ENCODE measurements at places on chromosomes 11 and 22.

GRCh38 chr22:42078469-42079318 is 806 bp upstream of the SMDT1 start:
- DNase-seq: peak; percentile 45

DNA sequence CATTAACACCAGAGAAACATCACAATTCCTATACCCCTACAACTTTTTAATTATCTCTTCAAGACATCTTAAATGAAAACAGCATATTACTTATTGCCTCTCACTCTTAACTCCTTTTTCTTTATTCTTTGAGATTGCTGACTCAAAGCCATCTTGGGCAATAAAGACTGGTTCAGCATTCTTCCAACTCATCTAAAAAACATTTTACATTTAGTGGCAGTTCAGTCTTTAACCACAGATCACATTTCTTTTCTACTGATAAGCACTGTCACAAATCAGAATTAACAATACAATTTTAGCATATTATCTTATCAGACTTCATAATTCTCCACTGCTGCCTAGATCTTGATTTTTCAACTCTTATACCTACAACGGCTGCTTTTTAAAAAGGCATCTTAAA is 34.0 kb downstream of the SIK3 start:
- DNase-seq: peak; percentile 76

DNA sequence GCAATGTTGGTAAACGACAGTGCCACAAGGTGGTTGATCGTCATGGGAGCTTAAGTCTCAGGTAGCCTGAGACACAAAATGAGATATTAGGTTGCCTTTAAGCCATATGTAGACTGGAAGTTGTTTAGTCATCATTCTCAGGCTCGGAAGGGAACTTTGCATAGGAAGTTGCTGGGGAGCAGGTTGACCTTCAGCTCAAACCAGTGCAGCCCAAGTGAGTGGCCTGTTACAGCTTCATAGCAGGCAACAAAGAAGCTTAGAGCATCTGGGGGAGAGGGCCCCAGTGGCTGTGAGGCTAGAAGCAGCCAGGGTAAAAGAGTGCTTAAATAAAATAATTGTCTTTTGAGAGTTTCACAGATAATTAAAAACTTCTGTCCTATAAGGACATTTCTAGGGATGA is 404.0 kb downstream of the GUCY1A2 start:
- no peak for DNase-seq

DNA sequence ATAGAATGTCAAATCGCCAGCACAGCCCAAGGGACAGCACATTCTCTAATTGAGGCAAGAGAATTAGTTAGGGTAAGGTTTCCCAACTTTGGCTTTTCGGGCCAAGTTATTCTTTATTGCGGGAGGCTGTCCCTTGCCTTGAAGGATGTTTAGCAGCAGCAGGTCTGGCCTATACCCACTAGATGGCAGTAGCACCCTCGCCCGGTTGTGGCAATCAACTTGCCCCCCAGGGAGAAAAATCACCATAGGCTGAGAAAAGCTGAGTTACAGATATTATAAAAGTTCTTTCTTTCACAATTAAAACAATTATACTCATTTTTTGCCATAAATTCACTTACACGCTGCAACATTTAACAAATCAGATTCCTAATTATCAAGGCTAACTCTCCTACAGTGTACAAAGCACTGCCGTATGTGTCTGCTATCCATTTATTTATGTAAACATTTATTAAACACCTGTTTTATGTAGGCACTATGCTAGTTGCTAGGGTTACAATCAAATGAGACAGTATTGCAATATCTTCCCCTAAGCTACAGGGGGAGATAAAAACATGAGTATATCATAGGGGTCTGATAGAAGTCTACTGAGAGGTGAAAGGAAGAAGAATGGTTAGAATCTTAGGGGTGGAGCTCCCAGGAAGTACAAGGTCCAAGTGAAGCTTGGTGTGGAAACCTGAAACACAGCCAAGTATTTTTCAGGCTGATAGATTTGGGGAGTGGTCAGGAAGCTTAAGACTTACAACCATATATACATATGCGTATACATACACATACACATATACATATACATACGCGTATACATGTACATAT is 452.3 kb downstream of the RAB38 start:
- DNase-seq: peak; percentile 17

DNA sequence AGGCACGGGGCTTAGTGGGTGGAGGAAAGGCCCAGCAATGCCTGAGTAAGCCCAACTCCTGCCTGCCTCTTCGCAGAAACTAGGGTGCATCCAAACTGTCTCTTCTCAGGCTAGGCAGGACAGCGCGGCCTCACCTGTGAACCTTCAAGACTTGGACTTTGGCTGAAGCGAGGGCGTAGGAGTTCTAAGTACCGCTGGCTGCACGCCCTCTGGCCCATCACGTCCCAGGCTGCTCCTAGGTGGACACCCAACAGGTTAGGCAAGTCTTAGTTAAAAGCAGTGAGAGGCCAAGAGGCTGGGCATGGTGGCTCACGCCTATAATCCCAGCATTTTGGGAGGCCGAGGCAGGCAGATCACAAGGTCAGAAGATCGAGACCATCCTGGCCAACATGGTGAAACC is 1.8 kb upstream of the DDB2 start:
- no peak for DNase-seq

GRCh38 chr11:86696451-86696850 is 24.0 kb upstream of the ME3 start:
- no peak for DNase-seq

DNA sequence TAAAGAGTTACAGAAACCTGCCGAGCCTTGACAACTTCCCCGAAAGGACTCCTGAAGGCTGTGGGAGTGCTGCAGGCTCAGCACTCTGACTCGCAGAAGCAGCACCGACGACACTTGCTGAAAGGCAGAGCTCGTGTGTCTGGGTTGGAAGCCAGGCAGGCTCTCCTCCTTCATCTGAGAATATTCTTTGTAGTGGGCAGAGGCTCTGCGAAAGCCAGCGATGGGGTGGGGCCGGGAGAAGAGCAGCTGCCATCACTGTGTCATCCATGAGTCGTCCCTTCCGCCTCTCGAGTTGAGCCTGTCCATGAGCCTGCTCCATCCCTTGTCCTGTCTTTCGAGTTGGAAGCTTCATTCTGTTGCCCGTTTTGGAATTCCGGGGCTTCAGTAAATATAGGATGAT is 11.9 kb downstream of the GLB1L2 start:
- no peak for DNase-seq

GRCh38 chr11:70435765-70436500 is 37.6 kb downstream of the CTTN start:
- DNase-seq: no peak

GRCh38 chr11:68832476-68833181 is 9.1 kb downstream of the CPT1A start:
- no peak for DNase-seq

- DNase-seq: no peak
Observed at GRCh38 chr11:43516316-43516850, 157.7 kb downstream of the TTC17 start.
